Neural progenitor cell (in vitro differentiated cells): ENCODE measurements at places on chromosomes 7 and 10. TPM values are rescaled to one million over a fixed set of nuclear protein-coding genes. Genes with fewer than 3 reads are reported as not detected.

Gene TFR2
- 0.34 and 1.9 TPM in 2 replicates for total RNA-seq

Gene SPACDR
- total RNA-seq, result 0.71 TPM in 1 of 2 replicates, not detected in the other

Gene CFAP46
- 1.6 and 4.6 TPM in 2 replicates for total RNA-seq

Gene CPA2
- total RNA-seq, result 0.65 and 0.82 TPM in 2 replicates

Gene GNAT3
- not detected in 2 replicates for total RNA-seq

Gene CPN1
- total RNA-seq, result not detected in 2 replicates

Gene LHFPL3
- total RNA-seq, result 0.12 and 0.30 TPM in 2 replicates

DNA sequence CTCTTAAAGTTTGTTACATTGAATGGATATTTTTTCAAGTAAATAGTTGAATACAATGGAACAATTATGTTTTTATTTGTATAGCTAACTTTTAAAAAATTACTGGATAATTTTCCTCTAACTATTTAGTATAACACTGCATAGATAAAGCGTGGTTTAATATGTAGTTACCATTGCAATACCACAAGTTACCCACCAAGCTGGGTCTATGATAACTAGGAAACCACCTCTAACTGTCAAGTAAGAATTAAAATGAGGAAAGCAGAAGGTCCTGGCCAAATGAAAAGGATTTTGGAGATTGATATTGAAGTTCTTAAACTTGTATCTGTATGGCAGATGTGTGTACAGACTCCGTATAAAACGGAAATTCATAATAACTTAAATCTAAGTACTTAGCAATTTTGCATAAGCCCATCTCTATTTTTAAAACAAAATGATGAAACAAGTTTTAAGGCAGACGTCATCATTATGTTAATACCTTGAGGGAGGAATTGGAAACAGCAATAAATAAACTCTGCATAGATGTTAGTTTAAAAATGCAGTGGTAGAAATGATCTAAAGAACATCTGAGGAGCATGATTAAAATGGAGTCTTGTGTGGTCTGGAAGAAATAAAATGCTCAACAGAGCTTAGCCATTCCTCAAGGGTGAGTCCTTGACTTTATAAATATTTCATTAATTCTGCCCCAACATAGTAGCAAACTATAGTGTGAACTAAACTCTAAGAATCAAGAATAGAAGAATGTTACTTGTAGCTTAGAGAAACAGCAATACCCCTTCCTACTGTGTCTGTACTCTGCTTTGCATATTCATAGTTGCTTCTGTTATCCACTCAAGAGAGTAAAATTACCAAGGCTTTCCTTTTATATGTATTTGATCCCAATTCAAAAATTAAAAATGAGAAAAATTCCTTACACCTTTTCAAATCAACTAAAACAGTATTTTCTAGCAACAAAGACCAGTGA is 206.4 kb upstream of the FERD3L start:
- no peak for DNase-seq

DNA sequence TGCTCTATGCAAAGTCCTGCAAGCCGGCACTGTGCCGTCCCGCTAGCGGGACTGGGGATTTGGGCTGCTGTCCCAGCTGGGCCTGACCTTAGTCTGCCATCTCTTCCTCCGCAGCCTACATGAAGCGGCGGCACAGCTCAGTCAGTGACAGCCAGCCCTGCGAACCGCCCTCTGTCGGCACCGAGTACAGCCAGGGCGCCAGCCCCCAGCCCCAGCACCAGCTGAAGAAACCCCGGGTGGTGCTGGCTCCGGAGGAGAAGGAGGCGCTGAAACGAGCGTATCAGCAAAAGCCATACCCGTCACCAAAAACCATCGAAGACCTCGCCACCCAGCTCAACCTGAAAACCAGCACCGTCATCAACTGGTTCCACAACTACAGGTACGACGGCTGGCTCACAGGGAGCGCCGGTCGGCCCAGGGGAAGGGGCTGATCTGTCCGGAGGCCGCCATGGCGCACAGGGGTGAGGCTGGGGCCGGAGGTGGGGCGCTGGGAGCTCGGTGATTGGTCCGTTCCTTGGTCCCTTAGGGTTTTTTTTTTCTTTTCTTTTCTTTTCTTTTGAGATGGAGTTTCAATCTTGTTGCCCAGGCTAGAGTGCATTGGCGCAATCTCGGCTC is 47.4 kb upstream of the SH2B2 start:
- no peak for DNase-seq

DNA sequence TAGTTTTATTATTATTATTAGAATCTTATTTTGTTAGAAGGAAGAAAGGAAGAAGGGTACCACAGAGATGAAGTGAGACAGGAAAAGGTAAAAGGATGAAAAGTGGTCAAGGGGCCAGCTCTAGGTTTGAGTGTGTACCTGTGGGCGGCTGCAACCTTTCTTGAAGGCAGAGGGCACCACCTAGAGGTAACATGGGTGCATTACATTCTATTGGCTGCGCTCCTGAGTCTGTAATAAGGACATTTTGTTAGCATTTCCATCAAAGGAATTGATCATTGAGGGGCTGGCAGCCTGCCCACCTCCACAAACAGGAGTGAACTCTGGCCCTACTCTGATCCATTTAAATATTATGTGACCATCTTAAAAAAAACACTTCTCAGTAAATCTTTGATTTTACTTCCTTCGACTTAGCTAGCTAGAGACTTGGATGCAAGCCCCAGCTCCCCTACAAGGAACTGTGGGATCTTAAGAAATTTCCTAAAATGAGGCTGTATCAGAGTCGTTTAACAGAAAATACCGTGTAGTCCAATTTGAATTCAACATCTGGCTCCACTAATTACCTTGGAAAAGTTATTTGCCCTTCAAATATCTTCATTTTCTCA is 610.4 kb downstream of the IPMK start:
- DNase-seq, result peak; percentile 78

GRCh38 chr7:127245002-127245401 is 7.7 kb downstream of the GRM8 start:
- no peak for DNase-seq

GRCh38 chr10:663831-664251 is 25.6 kb downstream of the DIP2C start:
- no peak for DNase-seq

- no peak for DNase-seq
Observed at GRCh38 chr7:91537260-91538152, 273.3 kb downstream of the FZD1 start.

DNA sequence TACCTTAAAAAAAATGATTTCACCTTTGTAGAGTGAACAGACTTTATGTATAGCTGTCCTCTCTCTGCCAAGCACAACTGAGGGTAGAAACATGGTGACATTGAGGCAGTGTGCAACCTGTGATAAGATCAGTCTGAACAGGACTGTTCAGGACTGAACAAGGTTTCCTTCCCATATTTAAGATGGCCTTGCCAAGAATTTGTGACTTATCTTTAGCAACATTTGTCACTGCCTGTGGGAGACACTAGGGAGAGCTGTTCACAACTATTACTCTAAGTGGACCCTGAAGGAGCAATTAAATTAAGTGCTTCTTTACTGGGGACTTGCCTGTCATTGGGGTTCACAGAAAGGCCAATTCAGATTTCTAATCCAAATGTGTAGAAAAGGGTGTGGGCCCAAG is 6.7 kb downstream of the OR13A1 start:
- no peak for DNase-seq

- no peak for DNase-seq
Observed at GRCh38 chr10:109891105-109891504, 32.2 kb downstream of the XPNPEP1 start.

- DNase-seq, result no peak
Observed at GRCh38 chr10:79090134-79090803, 21.5 kb downstream of the ZMIZ1 start.

DNA sequence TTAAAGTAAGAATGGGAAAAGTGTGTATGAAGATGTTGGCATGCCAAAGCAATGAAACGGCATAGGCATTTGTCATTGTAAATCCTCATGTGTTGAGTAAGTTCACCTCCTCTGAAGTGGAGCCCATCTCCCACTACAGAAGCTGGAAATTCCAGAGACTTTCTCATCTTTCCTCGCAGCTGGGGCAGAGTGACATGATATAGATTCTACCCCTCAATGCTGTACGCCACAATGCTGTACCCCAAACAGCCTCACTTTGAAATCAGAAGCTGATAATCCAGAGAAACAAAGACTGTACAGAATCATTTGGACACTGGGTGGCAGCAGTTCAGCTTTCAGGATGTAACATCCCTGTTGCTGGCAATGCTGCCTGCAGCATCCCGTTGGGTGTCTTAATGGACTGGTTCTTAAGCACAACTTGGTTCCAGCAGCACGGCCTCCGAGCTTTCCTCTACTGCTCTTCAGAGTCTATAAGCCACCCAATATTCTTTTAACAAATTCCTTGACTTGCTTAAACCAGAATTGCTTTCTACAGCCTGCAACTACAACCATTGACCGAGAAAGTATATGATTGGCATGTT is 18.8 kb downstream of the ZC3HAV1L start:
- peak; percentile 79 for DNase-seq

GRCh38 chr10:52772623-52773022 is at the start of gene MBL2:
MBL2 (minus strand) TSS chr10:52772784; CDS start chr10:52771635, 1,149 bp downstream.
- no peak for DNase-seq

DNA sequence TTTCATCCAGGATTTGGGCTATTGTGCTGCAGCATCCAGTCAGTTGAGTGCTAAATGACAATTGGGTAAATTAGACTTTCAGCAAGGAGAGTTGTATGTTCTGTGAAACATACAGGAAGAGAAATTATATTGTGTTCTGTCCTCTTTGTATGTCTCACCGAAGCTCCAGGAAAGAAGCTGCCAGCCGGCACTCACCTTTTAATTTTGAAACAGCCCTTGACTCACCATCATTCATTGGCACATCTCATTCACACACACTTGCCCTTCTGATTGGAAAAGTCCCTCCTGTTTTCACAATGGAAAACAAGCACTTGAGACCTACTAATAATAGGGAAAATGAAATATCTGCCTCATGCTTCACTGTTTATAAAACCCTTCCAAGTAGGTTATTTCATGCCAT is 495.6 kb downstream of the RPS24 start:
- no peak for DNase-seq

GRCh38 chr10:27541796-27542729 is 38.0 kb downstream of the RAB18 start:
- DNase-seq, result no peak

DNA sequence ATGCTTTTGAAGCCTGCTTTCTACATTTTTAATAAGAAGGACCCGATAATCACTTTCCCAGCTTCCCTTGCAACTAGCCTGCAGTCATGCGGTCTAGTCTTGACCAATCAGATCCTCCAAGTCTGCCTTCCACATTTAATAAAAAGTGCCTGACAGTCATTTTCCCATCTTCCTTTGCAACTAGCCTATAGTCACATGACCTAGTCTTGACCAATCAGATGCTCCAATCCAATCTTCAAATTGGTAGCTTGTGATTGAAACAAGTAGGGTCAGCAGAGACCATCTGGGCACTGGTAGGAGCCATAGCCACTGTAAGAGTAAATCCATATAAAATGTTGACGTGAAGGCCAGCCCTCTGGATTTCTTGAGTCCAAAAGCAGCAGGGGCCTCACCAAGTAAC is 80.0 kb downstream of the NPTX2 start:
- no peak for DNase-seq

GRCh38 chr10:895324-895723 is 36.2 kb downstream of the LARP4B start:
- no peak for DNase-seq
